Pulmonary artery endothelial cell (primary cell): ENCODE measurements at places on chromosomes 2 and 18.

DNA sequence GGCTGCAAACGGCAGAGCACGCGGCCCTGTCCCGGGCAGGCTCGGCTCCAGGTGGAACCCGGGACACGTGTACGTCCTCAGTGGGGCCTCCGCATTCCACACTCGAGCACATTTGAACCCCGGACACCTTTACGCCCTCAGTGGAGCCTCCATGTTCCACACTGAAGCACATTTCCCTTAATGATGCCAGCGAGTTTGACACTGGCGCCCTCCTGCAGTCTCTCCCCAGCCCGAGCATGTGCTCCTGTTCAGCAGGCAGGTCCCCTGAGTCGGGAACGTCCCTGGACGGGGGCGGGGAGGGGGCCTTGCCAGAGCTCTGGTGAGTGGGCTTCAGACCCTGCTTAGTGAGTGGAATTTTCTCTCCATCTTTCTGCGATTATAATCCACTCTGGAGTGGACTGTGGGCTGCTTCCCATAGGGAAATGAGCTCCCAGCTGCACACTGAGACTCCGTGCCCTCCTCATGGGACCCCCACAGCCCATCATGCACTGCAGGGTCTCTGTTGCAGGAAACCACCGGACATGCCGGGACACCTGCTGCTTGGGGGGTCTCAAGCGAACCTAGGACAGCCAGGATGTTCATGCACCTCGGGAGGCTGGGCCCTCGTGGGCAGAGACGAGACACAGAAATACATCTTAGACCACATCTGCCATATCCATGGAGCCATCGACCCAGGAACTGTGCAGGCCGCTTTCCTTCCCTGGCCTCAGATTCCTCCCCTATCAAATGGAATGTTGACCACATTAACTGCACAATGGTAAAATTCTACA lies 70.3 kb upstream of the SNTG2 start:
- DNase-seq: no peak

DNA sequence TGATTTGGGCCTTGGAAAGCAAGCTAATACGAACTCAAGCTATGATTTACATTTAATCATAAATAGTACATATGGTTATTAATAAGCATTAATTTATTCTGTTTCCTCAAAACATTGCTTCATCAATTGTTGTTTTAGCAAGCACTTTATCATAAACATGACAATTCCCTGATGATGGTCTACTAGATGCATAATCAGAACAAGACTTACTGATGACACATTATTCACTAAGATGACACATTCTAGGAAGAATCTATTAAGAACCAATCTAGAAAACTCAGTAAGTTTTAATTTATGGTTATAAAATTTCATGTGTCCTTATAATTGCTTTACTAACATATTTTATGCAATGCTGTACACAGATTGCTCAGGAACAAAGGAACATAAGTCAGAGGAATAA lies 815.2 kb downstream of the ERBB4 start:
- no peak for DNase-seq

- DNase-seq: no peak
These were observed 120.4 kb upstream of the ACKR3 start for GRCh38 chr2:236449167-236449761.

DNA sequence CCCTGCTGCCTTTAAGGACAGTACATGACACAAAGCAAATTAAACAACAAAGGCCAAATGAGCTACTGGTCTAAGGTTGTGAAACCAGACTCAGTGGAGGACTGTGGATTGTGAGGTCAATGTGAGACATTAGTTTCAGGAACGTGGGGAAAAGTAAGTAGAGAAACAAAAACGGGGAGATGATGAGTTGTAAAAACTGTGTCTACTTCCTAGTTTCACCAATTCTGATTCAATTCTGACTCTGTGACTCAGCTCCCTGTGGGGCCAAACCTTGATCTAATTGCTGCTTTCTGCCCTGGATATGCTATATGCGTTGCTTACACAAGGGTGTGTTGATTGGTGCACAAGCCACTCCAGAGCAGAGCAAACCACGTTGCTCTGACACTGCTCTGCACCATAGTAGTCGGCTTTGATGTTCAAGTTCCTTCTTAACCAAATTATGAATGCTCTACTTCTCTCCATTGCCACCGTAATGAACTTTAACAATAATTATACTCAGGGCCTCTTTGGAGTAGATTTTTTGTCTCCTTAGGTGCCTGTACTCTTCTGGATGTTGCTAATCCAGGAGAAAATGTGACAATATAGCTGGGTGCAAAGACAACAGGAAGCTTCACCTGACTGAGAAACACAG lies 1640.1 kb upstream of the CELF4 start:
- no peak for DNase-seq

- no peak for DNase-seq
These were observed 14.9 kb downstream of the ATOH8 start for GRCh38 chr2:85768713-85769112.

GRCh38 chr2:169637620-169638019 lies 53.5 kb downstream of the PPIG start:
- no peak for DNase-seq

- DNase-seq: no peak
These were observed 52.3 kb upstream of the ITGB6 start for GRCh38 chr2:160252278-160252887.

- DNase-seq: no peak
These were observed at the start of gene ANKRD53 for GRCh38 chr2:70978341-70979179. Gene ANKRD53, plus strand, starts transcription at chr2:70978630. Its CDS starts 16 bp downstream, at chr2:70978646.

GRCh38 chr2:9113262-9113661 lies 93.3 kb upstream of the ASAP2 start:
- no peak for DNase-seq

- no peak for DNase-seq
These were observed 4.1 kb downstream of the TRIB2 start for GRCh38 chr2:12720754-12721378.

GRCh38 chr18:56086176-56086575 lies 498.2 kb upstream of the TCF4 start:
- DNase-seq: no peak

DNA sequence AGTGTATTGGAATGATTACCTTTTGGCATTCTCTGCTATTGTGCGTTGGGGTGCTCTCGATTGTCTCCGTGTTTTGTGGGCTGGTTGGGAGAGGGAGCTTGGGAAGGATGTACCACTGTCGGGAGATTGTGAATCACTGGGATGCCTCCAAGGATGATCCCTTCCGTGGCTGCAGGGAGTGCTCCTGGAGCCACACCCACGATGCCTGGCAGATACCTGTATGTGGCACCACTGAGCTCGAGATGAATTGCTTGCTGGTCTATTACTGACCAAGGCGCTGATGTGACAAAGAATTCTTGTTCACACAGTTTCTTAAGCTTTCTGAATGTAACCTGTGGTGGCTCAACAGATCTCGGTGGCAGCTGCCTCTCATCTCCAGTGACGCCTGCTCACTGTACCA lies 159.7 kb upstream of the LHCGR start:
- DNase-seq: no peak

DNA sequence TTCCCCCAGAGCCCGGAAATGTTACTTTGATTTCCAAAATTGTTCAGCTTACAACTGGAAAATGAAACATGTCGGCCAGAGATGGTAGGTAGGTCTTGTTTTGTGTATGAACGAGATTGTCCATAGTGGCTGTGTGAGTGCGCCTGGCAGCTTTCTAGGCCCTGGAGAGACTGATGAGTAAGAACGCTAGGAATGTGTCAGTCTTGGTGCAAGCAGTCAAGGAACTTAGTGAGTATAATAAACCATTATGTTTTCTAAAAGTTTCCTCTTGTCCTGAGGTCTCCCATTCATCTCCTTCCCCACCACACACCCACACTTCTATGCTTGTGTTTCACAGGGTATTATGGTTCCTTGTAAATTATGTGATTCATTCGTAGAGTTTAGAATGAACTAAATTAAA lies 234.2 kb downstream of the CDH2 start:
- DNase-seq: no peak
